Right lung (tissue), 10 donors: ENCODE measurements at places on chromosomes 1 and 21. TPM values are rescaled to one million over a fixed set of nuclear protein-coding genes. Genes with fewer than 3 reads are reported as not detected.

Gene AKR7A3
- 1.9 TPM for polyA plus RNA-seq

Gene HUNK
- 7.3 TPM for polyA plus RNA-seq

Gene EFNA3
- 4.3 TPM for polyA plus RNA-seq

Gene KLHDC9
- polyA plus RNA-seq, result 5.2 TPM

DNA sequence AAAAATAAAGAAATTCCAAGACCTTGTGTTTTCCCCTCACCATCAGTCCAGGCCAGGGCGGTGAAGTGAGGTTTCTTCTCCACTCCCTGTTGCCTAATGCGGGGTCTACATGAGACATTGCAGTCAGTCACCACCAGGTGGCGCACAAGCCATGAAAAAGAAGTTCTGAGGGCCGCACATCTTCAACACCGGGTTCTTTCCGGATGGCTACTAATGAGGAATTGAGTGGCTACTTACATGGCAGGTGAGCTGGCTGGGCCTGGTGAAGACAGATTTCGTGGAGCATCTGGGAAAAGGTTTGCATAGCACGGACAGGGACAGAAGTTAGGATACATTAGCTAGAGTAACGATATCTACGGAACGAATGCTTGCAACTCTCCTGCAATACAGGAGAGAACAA is 15.8 kb upstream of the S100A11 start:
- DNase-seq, result peak; percentile 46

DNA sequence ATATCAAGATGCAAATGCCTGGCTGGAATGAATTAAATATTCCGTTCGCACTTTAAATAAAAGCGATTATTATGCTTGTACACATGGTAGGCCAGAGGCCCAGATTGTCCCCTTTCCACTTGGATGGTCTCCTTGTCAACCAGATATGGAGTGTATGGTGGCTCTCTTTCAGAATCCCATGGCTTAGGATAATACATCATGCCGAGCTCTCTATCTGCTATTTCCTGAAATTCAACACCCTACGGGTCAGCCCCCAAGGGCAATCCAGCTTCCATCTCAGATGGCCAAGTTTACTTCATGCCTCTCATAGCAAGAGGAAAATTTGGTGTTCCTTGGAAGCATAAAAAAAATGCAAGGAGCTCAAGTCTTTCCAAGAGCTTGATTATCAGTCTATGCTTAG is 25.4 kb upstream of the FMO1 start:
- no peak for DNase-seq

GRCh38 chr21:36347278-36347961 is 27.4 kb downstream of the MORC3 start:
- DNase-seq, result no peak

DNA sequence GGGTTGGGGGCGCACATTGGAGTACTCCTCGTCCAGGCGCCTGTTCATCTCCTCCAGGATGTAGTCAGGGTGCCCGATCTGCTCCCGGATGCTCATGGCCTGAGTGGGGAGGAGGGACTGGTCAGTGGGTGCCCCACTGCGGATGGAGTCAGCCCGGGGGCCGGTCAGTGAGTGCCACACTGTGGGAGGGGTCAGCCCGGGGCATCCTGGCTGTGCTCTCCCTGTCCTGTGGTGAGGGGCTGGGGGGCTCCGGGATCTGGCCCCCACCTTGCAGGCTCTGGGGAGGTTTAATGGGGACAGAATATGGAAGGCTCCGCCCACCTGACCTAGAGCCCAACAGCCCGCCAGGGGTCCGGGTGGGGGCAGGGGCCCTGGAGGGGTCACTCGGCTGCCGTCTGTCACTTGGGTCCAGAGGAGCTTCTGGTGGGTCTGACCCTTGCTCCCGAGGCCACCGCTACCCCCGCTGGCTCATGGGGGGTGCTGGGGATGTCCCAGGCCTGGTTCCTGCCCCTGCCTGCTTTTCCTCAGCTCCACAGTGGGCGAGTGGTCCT is 8.8 kb downstream of the PRXL2B start:
- DNase-seq, result no peak

DNA sequence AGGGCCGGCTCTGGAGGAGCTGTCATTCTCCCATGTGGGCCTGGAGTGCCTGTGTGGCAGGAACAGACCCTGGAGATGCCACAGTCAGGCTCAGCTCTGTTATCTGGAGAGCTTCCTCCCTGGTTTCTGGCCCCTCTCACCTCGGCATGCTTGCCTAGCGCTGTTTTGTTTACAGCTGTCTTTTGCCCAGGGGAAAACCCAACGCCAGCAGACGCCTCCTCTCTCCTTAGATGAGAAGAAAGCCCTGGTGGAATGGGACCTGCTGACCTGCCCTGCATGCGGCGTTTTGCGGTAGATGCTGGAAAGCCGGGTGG is 104.9 kb downstream of the CRYAA start:
- no peak for DNase-seq
